ENCODE measurements at places on chromosomes 12 and 14.

- DNase-seq, result no peak
Measured at GRCh38 chr12:110217996-110218674, 62.9 kb upstream of the ATP2A2 start.

DNA sequence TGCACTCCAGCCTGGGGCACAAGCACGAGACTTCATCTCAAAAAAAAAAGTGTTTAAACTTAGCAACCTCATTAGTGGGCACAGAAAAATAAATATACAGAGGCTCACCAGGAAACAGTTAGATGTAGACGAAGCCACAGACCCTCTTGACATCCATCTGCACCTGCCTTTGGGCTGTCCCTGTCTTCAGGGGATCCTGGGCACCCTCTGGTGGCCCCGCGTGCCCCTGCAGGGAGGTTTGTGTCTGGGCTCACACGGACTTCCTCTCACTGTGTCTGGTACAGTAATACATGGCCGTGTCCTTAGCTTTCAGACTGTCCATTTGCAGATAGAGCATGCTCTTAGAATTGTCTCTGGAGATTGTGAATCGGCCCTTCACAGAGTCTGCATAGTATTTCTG, 916.5 kb downstream of the TMEM121 start:
- no peak for DNase-seq

- DNase-seq, result no peak
Measured at GRCh38 chr14:90408713-90409112, 11.9 kb downstream of the CALM1 start.

DNA sequence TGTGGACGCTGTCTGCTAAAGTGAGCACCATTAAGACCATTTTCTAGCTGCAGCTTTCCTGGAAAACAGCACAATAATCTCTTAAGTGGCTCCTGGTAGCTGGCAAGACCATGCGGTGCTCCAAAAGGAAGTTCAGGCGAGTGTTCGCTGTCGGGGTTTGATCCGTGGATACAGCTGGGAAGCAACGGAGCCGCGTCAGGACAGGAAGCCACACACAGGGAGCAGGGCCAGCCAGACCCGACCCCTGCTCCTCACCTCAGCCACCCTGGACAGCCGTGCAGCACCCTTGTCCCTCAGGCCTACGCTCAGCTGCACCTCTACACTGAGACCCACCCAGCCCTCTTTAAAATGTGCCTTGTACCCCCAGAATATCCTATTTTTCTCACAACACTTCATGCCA, 19.4 kb downstream of the ZFYVE21 start:
- no peak for DNase-seq

DNA sequence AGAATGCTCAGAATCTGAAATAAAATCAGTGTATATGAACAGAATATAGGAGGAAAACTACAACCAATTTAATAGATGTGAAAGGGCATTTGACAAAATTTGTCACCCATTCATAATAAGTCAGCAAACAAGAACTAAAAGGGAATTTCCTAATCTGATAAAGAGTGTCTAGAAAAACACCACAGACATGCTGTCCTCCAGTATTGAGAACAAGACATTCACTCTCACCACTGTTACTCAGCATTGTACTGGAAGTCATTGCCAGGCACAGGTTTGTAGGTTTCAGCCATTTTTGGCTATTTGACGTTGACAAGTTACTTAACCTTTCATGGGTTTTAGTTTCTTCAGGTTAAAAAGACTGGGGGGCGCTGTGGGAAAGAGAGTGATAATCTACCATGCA, 13.2 kb downstream of the EIF2S1 start:
- DNase-seq, result no peak

GRCh38 chr12:132517740-132518100, 27.8 kb downstream of the FBRSL1 start:
- no peak for DNase-seq

- no peak for DNase-seq
Measured at GRCh38 chr12:19533567-19533966, 94.3 kb downstream of the AEBP2 start.

Measured in progenitor cell of endocrine pancreas (in vitro differentiated cells).